Heart right ventricle (tissue), 16 donors: ENCODE measurements at places on chromosomes 2 and 18. TPM values are rescaled to one million over a fixed set of nuclear protein-coding genes. Genes with fewer than 3 reads are reported as not detected.

DNA sequence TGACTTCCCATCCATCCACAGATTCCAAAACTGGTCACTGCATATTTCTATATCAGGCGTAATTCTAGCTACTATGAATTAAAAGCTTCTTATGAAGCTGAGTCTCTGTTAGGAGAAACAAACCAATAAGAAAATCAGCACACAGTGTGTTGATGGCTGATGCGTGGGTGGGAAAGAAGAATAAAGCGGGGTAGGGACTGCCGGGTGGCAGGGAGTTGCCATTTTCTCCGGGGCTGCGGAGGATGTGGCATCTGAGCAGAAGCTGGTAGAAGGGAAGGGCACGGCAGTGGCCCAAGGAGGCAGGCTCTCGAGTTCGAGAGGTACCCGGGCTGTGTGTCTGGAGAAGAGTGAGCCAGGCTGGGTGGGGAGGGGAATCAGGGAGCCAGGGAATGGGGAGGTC lies 48.6 kb upstream of the CHMP1B start:
- no peak overlapping the region for H3K4me3 ChIP-seq
- DNase-seq: no peak
- H3K27me3 ChIP-seq: no peaks in the 10 kb centered on the region
- H3K4me1 ChIP-seq: no peaks in the 10 kb centered on the region
- H3K36me3 ChIP-seq: no peaks in the 10 kb centered on the region

GRCh38 chr2:109304242-109304641 lies 175.2 kb downstream of the SH3RF3 start:
- no peaks in the 10 kb centered on the region for H3K27me3 ChIP-seq
- H3K4me3 ChIP-seq: no peak overlapping the region
- peaks cover 16% of the 10 kb centered on the region for H3K4me1 ChIP-seq
- DNase-seq: no peak

Gene LCT
- not detected for total RNA-seq

GRCh38 chr2:164150604-164151003 lies 414.8 kb upstream of the FIGN start:
- H3K27me3 ChIP-seq: no peaks in the 10 kb centered on the region
- no peak for DNase-seq
- no peaks in the 10 kb centered on the region for H3K4me1 ChIP-seq
- no peaks in the 10 kb centered on the region for H3K36me3 ChIP-seq
- H3K27ac ChIP-seq: no peak overlapping the region

GRCh38 chr2:175621821-175622220 lies 380.2 kb downstream of the LNPK start:
- DNase-seq: no peak
- no peaks in the 10 kb centered on the region for H3K27me3 ChIP-seq
- H3K27ac ChIP-seq: no peak overlapping the region
- H3K36me3 ChIP-seq: no peaks in the 10 kb centered on the region
- no peak overlapping the region for H3K4me3 ChIP-seq
- no peaks in the 10 kb centered on the region for H3K4me1 ChIP-seq

Gene SLC4A5
- 4.6 TPM for total RNA-seq

DNA sequence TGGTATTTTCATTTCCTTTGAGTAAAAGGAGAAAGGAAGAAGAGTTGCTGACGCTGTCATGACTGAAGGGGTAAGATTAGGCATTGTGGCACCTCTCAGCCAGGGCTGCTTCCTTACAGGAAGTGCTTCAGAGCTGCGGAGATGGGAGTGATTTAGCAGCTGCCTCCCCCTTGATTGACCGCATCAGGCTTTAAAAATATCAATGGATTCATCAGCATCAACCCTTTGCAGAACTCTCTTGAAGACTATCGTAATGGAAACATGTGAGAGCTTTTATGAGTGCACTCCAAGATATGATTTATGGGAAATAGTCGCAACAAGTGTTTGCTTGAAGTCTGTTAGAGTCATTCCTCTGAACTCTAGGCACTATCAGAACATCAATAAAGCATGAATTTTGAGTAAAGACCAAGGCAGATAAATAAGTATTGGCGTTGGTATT lies 141.1 kb downstream of the CSRNP3 start:
- no peaks in the 10 kb centered on the region for H3K27me3 ChIP-seq
- DNase-seq: no peak
- H3K4me3 ChIP-seq: no peak overlapping the region
- H3K4me1 ChIP-seq: no peaks in the 10 kb centered on the region
- no peak overlapping the region for H3K27ac ChIP-seq
